ENCODE measurements at places on chromosomes 7 and 10.
A peak's percentile ranks its signal among the peaks of the same experiment; 100 is the strongest.

GRCh38 chr7:30572212-30572841, 22.4 kb upstream of the GARS1 start:
- no peak for DNase-seq

GRCh38 chr10:51766423-51767102, 67.2 kb upstream of the CSTF2T start:
- no peak for DNase-seq

DNA sequence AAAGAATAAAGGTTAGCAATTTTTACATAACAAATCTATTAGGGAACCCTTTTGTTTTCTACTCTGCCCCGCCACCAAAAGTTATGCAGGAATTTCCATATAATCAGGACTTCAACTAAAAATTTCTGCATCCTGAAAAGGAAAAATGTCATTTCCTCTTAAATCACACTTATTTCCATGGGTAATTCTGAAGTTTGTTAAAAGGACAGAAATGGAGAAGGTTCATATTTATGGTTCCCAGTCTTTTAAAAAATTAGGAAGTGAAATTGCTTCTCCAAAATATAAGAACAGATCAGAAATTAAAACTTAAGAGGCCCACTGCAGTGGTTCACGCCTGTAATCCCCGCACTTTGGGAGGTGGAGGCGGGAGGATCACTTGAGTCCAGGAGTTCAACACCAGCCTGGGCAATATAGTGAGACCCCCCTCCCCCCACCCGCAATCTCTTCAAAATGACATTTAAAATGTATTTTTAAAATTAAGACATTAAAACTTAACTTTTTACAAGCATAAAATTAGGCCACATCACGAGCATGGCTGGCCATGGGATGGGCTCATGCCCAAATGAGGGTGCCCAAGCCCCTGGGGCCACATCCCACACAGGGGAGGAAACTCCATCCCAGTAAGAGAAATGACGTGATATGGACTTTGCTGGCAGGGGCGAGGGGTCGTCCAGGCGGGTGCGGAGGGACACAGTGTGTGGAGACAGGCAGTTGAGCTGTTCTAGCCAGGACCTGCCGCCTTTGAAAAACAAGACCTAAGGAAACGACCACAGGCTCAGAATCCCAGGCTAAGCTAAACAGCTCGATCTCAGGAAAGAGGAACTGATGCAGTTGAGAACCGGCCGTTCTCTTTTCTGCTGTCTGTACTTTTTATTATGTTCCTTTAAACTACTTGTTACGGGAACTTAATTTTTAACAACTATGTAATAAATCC, 51.3 kb upstream of the NFE2L3 start:
- DNase-seq: no peak

DNA sequence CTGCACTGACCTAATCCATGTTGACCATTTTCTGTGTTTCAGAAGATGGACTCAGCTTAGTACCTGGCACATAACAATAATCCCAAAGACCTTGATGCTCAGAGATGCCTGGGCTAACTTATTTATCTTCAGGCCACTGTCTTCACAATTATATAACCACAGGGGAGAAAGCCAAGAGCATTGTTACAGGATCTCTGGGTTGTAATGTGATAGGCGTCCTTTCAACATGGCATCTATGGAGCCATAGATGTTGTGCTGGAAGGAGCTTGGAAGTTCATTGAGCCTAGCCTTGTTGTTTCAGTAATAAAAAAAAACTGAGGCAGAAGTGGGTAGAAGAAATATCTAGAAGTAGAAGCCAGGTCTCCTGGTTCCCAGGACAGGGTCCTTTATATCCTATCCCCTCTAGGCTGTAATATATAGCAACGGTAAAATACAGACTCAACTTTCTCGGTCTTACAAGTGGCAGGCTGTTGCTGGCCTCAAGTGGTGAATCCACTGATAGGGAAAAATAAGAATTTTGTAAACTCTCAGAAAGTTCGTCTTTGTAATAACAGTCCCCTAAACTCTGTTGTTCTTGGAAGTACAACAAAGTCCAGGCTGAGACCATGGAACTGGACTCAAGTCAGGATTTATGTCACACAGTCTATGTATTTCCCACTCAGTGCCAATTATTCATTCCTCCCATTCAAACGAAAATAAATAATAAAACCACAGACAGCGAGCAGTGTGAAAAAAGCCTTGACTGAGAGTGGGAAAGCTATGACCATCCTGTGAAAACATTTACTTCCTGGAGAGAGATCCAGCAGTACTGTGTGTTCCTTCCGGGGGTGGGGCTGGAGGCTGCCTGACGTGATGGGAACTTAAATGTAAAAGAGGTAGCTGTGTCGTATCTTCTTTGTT, 277.6 kb downstream of the REEP3 start:
- DNase-seq: no peak

DNA sequence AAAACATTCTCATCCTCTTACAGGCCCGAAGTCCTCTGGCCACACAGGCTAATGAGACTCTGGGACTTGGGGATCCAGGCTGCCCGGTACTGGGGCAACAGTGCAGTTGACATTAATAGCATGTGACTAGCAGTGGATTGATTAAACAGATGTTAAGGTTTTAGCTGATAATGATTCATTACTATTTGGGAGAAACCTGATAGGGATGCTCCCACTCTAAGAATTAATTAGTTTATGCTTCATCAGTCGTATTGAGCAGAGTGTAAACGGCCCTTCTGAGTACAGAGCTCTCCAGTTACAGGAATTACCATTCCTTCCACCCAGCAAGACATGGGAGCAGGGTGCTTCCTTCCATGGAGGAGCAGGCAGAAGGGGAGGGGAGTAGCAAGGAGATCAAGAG, 82.7 kb downstream of the RPS24 start:
- no peak for DNase-seq

DNA sequence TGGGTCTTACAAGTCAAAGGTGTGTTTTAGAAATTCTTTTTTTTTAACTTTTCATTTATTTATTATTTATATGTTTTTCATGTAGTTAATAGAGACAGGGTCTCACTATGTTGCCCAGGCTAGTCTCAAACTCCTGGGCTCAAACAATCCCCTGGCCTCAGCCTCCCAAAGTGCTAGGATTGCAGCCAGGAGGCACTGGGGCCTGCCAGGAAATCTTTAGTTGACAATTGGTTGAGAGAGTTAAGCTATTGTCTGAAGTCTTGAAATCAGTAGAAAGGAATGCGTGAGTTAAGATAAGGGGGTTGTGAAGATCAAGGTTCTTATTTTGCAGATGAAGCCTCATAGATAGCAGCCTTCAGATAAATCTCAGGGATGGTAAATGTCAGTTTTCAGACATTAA, 245.4 kb upstream of the GALNT17 start:
- DNase-seq: no peak

DNA sequence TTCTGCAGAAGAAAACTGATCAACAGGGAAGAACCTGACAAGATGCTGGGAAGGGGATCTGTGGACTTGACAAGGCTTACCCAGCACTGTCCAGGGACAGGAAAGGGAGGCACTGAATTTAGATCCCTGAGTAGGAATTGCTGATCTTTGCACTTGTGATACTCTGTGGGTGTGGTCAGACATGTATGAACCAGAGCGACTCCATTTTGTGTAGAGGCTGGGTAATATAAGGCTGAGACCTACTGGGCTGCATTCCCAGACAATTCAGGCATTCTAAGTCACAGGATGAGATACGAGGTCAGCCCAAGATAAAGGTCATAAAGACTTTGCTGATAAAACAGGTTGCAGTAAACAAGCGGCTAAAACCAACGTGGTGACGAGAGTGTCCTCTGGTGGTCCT, 60.7 kb downstream of the CCDC3 start:
- no peak for DNase-seq

GRCh38 chr10:68870061-68870460, 31.1 kb upstream of the DDX50 start:
- no peak for DNase-seq

DNA sequence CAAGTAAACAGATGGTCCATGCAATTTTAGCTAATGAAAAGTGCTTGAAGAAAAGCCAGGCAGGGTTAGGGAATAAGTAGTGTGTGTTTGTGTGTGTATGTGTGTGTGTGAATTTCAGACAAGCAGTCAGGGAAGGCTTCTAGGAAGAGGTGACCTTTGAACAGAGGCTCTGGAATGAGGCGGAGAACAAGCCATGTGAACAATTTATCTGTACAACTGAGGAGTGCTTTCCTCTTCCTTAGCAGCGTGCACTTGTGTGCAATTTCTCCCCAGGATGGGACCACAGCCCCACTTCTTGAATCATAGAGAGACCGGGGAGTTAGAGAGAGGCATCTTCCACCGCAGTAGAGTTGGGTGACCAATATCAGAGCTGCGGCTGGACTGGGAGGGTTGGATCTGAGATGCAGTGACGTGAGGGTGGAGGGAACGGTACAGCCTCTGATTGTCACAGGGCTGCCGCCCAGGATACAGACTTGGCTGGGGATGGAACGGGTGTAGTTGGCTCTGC, 69.2 kb upstream of the FAM171A1 start:
- no peak for DNase-seq

DNA sequence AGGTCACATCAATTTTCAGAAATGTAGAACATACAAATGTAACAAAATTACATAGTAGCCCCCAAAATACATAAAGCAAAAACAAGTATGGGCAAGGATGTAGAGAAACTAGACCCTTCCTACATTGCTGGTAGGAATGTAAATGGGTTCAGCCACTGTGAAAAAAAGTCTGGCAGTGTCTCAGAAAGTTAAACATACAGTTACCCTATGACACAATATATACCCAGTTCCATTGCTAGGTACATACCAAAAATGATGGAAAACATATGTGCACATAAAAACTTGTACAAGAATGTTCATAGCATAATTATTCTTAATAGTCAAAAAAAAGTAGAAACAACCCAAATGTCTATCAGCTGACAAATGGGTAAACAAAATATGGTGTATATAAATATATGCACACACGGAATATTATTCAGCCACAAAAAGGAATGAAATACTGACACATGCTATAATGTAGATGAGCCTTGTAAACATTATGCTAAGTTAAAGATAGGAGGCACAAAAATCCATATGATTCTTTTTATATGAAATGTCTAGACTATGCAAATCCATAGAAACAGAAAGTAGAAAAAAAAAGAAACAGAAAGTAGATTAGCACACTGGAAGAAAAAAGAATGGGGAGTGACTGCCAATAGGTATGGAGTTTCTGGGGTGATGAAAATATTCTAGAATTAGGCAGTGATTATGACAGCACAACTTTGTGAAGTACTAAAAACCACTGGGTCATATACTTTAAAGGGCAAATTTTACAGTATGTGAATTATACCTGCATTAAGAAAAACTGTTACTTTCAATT, 13.5 kb downstream of the HERPUD2 start:
- DNase-seq: no peak

- no peak for DNase-seq
Observed at GRCh38 chr7:100590077-100590737, 4.1 kb downstream of the FBXO24 start.

DNA sequence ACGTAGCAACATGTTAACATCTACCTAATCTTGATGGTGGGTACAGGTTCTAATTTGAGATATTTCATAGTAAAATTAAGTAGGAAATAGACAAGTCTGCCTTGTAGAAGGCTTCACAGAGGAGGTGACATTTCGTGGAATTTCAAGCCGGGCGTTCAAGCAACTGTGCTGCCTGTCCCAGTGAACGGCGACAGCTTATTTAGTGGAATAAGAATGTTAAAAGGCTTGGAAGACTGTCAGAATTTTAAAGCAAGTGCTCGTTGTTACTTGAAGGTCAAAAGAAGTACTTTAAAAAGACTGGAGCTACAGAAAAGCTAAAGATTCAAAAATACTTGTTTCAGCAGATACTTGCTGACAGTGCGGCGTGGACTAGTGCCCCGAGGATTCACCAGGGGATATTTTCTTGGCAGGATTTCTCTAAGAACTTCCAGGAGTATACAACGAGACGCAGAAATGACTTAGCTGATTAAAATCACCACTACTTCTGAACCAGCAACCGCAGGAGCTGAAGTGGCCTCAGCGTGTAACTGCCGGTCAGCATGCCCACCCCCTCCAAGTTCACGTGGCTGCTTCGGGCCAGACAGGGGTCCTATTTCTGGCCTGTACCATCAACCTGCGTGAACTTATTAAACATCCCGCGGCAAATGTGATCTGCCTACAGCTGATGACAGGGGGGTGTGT, 46.5 kb downstream of the CTBP2 start:
- no peak for DNase-seq

GRCh38 chr10:91975438-91975837, 51.9 kb downstream of the BTAF1 start:
- no peak for DNase-seq

DNA sequence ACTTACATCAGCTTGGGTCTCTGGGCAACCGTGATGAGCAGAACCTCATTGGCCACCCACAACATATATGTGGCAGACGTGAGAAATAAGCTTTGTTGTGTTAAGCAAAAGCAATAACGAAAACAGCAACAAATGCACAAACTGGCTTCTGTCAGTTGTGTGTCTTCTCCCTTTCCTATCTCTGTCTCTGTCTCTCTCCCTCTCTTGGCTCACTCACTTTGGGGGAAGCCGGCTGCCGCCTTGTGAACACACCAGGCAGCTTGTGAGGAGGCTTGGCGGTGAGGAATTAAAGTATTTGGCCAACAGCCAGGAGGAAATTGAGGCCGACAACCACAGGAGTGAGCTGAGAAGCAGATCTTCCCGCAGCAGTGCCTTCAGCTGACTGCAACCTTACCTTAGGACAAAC, 21.9 kb upstream of the CDCA7L start:
- DNase-seq: peak; percentile 21

DNA sequence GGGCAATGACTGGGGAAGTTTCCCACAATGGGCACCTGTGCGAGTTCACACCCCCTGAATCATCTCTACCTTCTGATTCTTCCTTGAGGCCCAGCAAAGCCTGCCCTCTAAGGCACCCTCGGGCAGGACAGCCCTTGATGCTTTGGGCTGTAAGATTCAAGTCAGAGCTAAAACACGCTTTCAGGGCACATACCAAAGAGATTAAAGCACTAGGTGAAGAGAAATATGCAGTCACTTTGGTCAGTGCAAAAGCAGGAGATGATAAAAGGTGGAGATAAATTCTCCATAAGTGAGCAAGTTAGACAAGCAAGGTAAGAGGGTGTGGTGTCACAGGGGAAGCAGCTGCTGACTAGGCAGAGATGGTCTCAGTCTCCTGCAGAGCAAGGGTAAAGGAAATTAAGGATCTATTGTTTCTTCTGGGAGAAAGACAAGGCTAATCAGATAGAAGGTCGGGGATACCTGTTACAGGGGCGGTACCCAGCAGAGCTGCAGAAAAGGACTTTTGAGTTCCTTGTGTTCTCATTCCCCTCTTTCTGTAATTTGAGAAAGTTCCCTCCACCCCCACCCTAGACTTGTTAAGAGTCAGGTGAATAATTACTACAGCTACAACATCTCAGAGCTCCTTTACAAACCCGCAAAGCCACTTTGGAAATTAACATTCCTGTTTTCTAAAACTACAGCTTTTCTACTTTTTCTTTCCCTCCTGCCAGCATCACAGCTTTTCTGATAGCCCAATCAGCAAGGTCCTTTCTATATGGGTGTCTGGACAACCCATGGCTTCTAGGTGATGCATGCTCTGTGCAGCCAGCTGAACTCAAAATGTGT, 26.4 kb downstream of the PDLIM1 start:
- DNase-seq: no peak

DNA sequence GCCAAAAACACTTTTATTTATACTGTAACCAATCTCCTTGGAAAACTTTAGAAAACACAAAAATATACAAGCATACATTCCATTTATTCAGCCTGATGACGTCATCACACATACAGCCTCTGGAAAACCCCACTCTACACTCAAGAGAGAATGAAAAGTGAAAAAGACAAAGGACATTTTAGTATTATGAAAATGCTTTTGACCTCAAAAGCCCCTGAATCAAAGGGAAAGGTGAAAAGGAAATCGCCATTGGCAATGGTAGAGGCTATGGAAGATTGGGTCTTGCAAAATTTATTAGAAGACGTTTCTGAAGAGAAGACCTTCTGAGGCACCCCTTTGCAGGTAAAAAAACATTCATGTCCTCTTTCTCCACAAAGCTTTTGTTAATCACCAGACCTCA, 82.9 kb upstream of the STRIP2 start:
- DNase-seq: no peak

GRCh38 chr10:8048281-8049008, 6.0 kb upstream of the GATA3 start:
- peak; percentile 55 for DNase-seq
